Ovary (tissue), 10 donors: ENCODE measurements at places on chromosomes 1 and 21. TPM values are rescaled to one million over a fixed set of nuclear protein-coding genes. Genes with fewer than 3 reads are reported as not detected.

GRCh38 chr1:11482198-11482597 lies 3.2 kb downstream of the DISP3 start:
- no peak for DNase-seq

DNA sequence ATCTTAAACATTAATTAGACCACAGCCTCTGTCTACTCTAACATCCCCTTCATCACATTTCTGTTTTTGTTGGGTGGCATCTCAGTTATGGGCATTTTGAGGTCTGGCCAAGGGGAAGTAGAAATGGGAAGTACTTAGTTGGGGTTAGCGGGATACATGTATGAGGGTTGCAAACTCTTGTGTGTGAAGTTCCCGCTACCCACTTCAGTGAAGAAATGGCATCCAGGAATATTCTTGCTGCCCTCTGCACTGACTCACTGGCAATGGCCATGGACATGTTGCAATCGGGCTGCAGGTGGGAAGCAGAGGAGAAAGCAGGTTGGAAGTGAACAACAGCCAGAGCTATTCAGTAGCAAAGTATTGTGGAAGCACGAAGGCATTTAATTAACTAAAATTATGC lies 7.4 kb downstream of the CD48 start:
- no peak for DNase-seq

DNA sequence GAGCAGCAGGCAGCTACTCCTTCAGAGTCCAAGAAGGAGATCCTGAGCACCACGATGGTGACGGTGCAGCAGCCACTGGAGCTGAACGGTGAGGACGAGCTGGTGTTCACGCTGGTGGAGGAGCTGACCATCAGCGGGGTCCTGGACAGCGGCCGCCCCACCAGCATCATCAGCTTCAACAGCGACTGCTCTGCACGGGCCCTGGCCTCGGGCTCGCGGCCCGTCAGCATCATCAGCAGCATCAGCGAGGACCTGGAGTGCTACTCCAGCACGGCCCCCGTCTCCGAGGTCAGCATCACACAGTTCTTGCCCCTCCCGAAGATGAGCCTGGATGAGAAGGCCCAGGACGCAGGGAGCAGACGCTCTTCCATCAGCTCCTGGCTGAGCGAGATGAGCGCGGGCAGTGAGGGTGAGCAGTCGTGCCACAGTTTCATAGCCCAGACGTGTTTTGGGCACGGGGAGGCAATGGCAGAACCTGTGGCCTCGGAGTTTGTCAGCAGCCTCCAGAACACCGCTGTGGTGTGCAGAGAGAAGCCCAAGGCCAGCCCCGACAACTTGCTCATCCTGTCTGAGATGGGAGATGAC lies 531.8 kb downstream of the KIF26B start:
- DNase-seq = no peak

Gene KCNC4
- total RNA-seq = 11.7 TPM

Gene DYRK1A
- 65.5 TPM for total RNA-seq
